Adipocyte (in vitro differentiated cells): ENCODE measurements at places on chromosomes 11 and 22.

GRCh38 chr11:11445441-11446185 lies 92.6 kb upstream of the CSNK2A3 start:
- no peak for DNase-seq

DNA sequence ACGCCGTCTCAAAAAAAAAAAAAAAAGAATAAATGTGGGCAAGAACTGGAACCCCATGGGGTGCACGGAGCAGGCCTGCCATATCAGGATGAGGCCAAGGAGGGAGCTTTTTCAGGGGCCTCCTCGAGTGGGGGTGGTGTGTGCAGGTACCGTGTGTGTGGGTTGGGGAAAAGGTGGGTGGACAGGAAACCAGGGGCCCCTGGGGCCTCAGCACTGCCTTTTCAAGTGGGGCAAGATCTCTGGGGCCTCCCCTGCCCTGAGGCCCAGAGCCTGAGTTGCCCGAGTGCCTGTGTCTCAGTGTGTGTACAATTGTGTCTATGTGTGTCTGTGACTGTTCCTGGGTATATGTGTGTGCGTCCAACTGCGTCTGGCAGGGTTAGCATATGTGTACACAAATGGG lies 23.8 kb downstream of the TEF start:
- DNase-seq = no peak

DNA sequence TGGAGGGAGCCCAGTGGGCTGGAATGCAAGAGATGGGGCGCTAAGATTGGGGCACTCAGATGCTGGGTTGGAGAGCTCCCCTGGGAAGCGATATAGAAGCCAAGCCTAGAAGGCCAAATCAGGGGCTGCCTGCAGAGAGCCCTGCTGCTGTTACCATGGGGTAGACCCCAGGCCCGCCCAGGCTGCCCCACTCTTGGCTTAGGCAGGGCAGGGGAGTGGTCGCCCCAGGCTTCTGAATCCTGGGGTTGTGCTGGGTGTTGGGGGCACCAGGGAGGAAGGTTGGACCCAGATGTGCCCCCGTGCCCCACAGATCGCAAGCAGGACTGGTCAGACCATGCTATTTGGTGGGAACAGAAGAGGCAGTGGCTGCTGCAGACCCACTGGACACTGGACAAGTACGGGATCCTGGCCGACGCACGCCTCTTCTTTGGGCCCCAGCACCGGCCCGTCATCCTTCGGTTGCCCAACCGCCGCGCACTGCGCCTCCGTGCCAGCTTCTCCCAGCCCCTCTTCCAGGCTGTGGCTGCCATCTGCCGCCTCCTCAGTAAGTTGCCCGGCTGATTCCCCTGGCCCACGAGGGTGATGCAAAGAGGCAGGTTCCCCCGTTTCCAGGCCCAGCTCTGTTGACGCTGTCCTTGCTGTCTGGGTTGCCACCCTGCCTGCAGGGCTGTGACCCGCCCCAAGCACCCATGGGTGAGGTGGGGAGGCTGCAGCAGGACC lies 3.9 kb downstream of the FERMT3 start:
- DNase-seq = no peak

GRCh38 chr11:72475381-72475780 lies 41.0 kb upstream of the CLPB start:
- DNase-seq = no peak

DNA sequence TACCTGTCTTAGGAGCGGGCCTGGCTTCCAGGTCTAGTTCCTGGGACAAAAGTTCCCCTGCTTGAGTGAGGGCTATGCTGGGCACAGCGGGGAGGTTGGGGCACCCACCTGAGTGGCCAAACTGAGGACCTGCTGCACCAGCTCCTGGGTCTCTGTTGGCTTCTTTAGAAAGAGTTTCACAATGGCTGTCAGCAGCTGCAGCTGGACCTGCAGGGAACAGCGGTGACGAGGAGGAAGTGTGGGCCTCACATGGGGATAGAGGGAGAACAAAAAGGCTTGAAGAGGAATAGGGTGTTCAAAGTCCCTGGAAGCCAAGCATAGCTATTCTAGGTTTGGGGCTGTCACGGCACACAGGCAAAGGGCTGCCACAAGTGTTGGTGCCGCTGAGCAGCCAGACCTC lies 26.7 kb upstream of the RASL10A start:
- DNase-seq = no peak

- DNase-seq = peak; percentile 37
These were observed 39.6 kb downstream of the BCR start for GRCh38 chr22:23219822-23220484.

DNA sequence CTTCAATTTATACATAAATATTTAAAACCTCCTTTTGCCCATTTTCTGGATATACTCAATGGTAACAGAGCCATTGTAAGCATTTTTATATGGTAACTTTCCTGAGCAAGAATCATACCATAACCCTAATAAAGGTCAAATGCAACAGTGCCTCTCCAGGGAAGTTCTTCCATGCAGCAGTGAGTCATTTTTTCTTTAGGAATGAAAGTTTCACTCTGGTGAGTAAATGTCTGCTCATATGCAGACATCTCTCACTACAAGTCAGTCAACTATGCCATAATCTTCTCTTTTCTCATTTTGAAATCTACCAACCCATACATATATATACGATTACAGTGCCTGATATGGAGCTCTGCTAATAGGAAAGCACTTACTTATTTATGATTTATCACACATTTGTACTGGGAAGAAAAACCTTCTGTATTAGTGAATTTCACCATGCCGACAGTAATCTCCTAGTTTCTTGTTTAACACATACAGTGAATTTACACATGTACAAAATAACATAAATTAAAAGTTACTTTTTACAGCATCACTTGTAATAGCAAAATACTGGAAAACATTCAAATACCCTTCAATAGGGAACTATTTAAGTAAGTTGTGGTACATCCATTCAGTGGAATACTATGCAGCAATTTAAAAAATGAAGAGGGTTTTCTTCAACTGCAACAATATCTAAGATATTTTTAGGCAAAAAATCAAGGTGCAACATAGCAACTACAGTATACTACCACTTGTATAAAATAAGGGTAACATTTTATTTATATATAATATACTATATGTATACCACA lies 16.0 kb downstream of the STK33 start:
- DNase-seq = no peak

DNA sequence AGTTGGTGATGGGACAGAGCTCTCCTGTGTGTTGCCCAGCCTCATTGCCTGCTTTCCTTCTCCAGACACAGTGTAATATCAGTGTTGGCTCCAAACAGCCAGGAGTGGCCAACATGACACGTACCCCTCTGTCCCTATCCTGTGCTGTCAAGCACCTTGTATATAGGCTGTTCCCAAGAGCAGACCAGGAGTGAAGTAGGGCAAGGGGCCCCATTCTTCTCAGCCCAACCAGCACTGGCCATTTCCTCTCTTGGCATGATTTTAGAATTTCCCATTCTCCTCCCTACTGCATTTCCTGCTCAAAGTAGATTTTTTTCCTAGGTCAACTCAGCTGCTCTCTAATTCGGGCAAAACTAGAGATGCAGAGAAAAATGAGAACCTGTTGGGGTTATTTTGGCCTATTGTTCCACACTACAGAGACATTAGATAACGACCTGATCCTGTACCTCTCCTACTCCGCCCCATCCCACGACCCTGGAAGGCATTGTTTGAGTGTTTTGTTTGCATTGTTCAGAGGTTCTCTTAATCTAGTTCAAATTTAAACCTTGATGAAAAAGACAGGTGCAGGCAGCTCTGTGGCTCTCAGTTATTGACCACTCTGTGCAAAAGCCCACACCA lies 95.6 kb downstream of the RASSF10 start:
- DNase-seq = no peak

DNA sequence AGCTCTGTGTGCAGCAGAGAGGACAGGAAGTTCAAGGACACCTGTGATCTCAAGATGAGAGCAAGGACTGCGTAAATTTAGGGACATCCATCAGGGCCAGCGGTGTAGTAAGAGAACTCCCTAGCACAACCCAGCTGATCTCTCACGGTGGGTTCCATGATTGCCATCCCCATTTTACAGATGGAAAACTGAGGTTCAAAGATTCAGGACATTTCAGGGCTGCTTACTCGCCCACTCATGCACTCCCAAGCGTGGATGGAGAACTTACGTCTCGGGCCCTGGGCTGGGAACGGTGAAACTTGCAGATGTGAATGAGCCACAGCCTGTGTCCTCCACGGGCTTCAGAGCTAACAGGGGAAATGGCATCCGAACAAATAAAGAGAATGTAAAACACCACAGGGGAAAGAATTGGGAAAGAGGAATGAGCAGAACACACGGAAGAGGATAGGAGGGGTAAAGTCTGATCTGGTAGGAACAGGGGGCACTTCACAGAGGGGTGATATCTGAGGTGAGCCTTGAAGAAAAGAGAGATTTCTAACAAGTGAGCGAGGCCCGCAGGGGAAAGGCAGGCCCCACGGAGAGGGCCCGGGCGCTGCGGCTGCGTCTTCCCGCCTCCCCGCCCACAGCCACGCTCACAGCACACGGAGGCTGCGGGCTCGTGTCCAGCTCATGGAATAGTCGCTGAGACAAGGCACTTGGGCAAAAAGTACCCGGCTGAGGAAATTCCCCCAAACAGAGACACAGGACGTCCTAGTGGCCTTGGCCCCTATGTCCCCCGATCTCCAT lies 55.9 kb downstream of the RPUSD4 start:
- DNase-seq = no peak

DNA sequence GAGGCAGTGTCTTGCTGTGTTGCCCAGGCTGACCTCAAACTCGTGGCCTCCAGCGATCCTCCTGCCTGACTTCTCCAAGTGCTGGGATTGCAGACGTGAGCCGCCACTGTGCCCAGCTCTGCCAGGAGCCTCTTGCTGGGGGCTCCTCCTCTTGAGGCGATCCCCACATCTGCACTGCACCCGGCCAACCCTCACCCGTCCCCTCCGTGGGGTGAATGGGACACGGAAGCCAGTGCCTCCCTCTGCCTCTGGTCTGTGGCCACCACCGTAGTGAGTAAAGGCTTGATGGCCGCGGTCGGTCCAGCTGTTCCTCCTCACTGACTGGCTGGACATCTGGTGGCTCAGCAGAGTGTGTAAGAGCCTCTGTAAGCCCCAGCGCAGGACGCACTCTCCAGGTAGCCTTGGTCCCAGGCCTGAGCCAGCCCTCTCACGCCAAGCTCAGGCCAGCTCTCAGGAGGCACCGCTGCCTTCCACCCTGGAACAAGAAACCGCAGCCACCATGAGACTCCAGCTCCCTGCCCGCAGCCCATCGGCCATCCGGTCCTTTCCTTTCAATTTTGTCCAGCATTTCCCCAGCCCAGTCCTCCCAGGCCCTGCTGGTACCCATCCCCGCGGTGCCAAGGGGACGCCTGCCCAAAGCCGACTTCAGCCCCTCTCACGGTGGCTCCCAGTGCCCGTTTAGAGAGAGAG lies 100.3 kb downstream of the BRD1 start:
- DNase-seq = no peak

DNA sequence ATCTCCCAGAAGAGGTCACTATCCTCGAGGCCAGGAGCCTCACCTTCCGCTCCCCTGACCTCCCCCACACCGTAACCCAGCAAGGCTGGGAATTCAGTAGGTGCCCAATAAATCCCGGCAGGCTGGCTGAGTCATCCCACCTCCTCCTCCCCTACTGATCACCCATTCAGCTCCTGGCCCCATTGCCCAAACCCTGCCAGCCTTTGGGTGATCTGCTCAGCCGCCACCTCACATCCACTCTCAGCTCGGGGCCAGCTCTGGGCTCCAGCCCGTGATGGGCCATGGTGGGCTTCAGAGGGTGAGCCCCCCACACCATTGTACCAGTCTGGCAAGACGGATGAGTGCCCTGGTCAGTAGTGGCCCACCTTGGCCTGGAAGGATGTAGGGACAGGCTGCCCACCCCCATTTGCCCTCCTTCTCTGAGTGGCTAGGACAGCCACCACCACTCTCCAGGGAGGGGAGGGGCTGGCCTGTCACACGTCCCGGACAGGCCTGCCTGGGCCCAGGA lies 8.2 kb downstream of the TRPM5 start:
- no peak for DNase-seq

DNA sequence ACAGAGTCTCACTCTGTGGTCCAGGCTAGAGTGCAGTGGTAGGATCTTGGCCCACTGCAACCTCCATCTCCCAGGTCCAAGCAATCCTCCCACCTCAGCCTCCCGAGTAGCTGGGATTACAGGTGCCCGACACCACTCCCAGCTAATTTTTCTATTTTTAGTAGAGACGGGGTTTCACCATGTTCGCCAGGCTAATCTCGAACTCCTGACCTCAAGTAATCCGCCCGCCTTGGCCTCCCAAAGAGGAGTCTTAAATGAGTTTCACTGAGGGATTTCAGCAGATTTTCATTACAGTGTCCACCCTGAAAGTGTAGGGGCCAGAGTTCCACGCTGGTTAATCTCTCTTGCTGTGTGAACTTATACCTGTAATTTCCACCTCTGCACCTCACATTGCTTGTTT lies 412 bp upstream of the RPS3 start:
- no peak for DNase-seq

DNA sequence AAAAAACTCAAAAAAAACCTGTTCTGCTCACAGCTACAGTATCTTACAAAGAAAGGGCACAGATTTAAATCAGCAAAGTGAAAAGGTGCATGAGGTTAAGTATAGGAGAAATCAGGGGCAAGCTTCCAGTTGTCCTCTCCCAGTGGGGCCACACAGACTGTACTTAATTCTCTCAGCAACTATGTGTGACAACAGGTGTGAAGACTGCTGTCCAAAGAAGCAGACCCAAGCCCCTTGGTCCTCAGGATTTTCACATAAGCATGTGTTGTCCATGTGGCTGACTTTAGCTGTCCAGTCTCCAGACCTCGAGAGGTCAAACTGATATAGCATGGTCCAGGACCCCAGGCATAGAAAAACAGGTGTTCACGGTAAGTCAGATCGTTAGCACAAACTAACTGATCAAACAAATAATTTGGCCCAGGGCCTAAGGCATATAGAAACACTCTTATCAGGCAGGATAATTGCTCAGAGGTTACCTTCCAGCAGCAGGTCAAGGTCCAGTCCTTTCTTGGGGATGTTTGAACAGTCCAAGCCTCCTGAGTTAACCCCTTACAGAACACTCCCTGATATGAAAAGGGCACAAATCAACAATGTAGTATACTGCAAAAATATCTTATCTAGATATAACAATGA lies 21.1 kb upstream of the CSTF3 start:
- DNase-seq = no peak

GRCh38 chr11:68289456-68289855 lies 17.7 kb upstream of the C11orf24 start:
- no peak for DNase-seq

- DNase-seq = peak; percentile 5
These were observed 1.1 kb downstream of the FAT3 start for GRCh38 chr11:92225568-92226330.

- peak; percentile 49 for DNase-seq
These were observed 101.7 kb downstream of the METTL15 start for GRCh38 chr11:28209906-28210305.

DNA sequence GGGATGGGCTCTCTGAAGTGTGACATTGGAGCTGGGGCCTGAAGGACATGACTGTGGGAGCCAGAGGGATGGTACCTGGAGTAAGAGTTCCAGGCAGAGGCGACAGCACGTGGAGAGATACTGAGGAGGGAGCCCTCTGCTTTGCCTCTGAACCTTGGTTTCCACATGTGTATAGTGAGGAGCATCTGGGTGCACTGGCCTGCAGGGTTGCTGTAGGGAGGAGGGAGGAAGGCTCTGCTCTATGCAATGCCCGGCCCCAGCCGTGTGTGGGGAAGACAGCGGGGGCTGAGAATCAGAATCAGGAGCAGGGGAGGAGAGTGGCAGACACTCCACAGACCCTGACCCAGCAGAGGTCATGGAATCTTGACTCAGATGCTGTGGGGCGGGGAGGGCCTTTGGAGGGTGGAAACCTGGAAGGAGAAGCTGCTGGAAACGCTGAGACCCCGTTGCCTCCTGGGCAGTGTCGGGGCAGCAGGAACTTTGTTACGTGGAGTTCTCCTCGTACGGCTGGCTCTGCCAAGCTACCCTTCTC lies 4.0 kb downstream of the SCYL1 start:
- DNase-seq = no peak

- DNase-seq = peak; percentile 73
These were observed at the start of gene LRFN4 for GRCh38 chr11:66856496-66857233. Gene LRFN4 (plus strand): TSS chr11:66857064. CDS start chr11:66857745, 681 bp downstream.
